ENCODE measurements at places on chromosomes 5 and 9.

- no peak for DNase-seq
Observed at GRCh38 chr5:36638056-36638455, 31.6 kb downstream of the SLC1A3 start.

- DNase-seq, result no peak
Observed at GRCh38 chr5:142320430-142320738, 4.4 kb downstream of the SPRY4 start.

- no peak for DNase-seq
Observed at GRCh38 chr5:7910738-7911428, 41.9 kb downstream of the MTRR start.

GRCh38 chr9:121326130-121326838, 43.8 kb downstream of the STOM start:
- DNase-seq, result no peak

- no peak for DNase-seq
Observed at GRCh38 chr9:127305838-127306226, 41.3 kb downstream of the GARNL3 start.

DNA sequence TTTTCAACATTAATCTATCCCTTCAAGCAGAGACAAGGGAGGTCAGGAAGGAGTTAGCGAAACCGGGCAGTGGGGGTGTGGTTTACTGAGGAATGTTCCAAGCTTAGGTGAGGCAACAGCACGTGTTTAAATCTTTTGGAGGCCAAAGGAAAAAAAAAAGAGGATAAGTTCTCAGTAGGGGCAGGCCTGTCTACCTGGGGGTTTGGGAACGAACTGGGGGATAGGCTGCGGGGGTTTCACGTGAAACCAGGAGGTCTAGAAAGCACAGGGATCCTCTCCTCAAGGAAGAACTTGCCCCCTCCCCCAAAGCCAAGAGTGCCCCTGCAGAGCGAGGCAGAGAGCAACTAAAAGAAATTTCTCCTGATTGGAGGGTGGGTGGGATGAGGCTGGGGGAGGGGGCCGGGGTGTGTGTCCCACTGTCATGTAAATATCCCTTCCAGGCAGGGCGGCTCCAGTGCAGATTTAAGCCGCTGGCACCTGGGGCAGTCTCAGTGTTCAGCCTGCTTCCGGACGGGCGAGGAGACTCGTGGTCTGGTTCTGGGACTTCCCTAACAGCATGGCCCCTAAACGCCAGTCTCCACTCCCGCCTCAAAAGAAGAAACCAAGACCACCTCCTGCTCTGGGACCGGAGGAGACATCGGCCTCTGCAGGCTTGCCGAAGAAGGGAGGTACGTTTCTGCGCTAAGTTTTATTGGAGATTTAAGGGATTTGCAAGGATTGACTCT, 5.5 kb upstream of the SET start:
- peak; percentile 63 for DNase-seq

DNA sequence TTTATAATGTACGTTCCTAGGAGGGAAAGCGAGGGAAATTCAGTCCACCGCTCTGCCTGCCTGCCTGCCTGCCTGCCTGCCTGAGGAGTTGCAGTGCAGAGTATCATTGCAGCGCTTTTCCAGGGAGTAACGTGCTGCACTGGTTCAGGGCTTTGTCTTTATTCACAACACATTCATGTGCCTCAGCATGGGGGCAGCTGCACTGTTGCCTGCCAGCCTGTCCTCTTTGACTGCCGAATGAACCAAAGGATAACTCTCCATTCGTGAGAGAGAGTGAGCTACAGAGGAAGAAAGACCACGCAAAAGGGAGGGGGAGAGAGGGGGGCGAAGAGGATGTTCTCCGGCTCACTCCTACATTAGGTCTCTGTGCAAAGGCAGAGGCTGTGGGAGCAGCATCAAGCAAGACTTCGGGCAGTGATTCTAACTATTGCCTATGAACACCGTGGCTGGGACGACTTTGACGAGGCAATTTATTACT, 791.2 kb downstream of the MAT2B start:
- DNase-seq, result no peak

DNA sequence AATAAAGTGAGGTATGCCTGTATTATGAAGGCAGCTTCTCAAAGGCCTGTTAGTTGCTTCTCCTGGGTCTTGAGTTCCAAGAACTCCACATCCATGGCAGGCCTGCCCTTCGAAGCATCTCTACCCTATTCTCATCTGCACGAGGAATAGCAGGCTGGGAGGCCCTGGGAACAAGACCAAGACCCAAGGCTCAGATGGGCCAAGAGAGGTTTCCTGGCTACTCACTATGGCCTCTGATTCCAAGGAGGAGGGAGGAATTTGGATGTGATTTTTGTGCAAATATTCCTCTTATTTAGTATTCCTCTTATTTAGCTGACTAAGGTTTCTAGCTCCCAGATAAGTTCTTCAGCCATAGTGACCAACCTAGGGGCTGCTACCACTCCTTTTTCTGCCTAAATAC, 151.3 kb downstream of the SAXO1 start:
- DNase-seq, result no peak

DNA sequence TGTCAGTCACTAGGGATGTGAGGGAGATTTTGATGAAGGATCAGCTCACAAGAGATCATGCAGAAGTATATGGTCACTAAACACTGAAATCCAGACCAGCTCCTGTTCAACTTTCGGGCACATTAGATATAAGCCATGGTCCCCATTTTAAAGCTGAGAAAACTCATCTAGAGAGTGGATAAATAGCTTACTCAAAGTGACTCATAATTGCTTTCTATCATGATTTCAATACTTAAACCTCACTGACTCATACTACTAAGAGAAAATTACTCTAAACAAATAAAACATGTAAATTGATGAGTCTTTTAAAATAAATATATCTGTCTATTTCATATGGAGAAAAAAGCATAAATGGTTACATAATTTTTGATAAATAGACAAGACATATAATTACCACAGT, 567.7 kb downstream of the TLR4 start:
- no peak for DNase-seq

GRCh38 chr9:109497226-109498153, 617 bp downstream of the PTPN3 start:
- DNase-seq, result no peak

DNA sequence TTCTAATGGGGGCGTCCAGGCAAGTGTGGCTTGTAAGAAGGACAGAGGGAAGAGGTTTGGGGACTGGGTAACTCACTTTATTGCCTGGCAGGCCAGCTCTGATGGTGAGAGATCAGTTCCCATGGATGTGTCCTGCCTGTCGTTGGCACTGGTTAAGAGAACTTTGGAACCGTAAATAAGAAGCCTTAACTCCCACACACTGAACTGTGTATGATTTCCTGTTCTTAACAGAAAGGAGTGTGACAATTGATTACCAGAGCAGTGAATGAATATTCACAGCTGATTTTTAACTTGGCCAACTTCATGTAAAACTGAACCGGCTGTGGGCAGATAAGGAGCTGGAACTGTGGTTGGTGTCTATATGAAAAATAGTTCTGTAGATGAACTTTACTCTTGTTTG, 63.2 kb downstream of the MEGF10 start:
- DNase-seq, result peak; percentile 0

DNA sequence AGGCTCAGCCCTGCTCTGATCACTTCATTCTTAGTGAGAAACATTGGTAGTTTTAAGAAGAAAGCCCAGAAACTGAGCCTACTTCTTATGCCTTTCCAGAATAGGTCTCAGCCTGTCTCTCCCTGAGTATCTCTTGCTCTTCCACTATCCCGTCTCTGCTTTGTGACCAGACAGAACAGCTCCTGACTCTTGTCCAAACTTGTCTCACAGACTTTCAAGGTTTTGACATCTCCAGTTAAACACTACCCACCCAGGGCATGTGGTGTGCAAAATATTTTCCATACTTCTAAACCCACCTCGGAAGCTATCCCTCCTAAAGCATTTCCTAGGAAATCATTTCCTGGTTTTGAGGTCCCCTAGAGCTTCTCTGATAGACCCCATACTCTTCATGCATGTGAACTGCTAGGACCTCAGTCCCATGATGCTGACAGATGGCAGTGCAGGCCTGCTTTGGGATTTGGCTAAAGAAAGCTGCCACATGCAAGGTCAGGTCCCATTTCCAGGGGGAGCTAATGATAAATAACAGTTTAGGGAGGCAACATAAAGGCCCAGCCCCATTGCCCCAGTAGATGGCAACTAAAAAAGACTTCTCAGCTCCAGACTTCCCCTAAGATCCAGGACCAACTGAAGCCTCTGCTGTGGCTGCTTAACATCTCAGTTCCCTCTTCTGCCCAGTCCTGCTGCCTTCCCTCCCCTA, 211.5 kb downstream of the MED10 start:
- no peak for DNase-seq

GRCh38 chr9:84374516-84374915, 34.0 kb upstream of the SLC28A3 start:
- DNase-seq, result peak; percentile 36

DNA sequence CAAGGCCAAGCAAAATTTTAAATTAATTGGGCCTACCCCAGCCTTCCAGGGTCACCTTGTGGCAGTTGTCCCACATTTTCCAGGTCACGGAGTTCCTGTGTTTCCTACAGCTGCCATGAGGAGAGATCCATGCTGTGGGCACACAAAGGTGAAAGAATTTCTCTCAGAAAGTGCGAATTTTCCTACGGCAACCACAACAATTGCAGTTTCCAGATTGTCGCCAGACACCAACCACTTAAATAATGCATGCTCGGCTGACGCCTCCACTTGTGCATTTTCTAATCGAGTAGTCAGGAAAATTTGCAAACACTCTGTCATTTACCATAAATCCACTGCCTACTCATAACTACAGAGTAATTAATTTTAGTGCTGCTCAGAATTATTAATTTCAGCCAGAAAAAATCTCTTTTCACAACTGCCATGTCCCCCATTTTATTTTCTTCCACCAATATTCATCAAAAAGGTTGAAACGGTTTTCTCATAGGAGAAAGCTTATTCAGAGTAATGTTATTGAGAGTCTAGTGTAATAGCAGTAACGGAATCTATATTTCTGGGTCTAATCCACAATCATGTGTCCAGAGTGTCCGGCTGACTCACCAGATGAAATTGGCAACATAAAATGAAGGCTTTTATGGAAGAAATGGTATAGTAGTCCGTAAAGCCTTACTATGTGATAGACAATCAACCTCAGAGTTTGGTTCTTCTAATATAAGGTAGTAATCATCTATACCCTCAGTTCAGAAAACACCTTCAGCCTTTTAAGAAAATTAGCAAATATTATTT, 389.8 kb downstream of the NR2F1-AS1 start:
- no peak for DNase-seq

DNA sequence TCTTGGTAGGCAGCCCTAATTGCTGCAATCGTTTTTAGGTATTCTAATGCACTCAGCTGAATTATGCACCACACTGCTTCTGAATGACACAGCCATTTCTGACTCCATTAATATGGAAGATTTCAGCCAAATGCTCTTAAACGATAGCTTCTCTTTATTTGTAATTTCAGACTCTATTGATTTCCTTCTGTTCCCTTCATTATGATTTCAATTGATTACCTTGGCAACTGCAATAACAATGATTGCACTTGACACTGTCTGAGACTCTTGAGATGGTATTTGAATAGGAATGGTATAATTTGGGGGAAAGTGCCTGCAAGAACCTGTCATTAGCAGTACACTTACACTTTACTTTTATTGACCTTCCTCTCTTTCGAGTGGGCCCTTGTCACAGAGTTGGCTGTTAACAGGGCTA, 296.1 kb upstream of the DMAC1 start:
- no peak for DNase-seq

GRCh38 chr5:164188733-164189148, 683.3 kb downstream of the MAT2B start:
- DNase-seq, result no peak

DNA sequence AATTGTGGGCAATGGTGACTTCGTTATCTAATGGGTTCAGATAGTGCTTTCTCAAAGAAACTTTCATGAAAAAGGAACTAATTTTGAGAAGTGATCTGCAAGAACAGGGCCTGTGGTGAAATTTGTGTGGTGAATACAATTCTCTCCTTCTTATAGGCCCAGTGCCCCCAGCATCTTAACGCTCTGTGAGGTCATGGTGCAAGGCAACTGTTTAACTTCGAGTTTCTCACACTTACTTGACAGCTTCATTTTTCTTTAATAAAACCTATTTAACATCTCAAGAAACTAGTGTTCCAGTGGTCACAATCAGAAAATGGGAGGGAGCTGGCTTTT, 69.2 kb downstream of the FAM114A2 start:
- DNase-seq, result peak; percentile 79

GRCh38 chr9:137429974-137430722, 7.0 kb downstream of the NOXA1 start:
- peak; percentile 35 for DNase-seq

- DNase-seq, result no peak
Observed at GRCh38 chr5:10768328-10768899, 7.4 kb upstream of the DAP start.

- DNase-seq, result no peak
Observed at GRCh38 chr5:9545136-9545991, 511 bp downstream of the SEMA5A start.

- peak; percentile 42 for DNase-seq
Observed at GRCh38 chr9:35110327-35110761, 5.3 kb downstream of the ATOSB start.

DNA sequence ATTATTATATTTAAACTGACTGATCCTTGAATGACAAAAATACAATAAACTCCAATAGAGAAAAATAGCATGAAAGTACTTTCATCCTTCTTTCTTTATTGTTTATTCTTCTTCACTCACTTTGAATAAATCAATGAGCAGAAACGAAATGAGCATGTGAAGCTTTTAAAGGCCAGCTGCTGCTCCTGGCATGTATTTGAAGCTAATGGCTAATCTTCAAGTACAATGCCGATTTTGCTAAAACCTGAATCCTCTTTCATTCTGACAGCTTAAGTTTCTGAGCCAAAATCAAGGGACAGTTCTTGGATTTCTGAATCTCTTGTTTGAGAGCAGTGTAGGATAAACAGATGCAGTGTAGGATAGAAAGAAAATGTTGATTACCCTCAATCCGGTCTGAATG, 237.3 kb downstream of the CDH10 start:
- no peak for DNase-seq

DNA sequence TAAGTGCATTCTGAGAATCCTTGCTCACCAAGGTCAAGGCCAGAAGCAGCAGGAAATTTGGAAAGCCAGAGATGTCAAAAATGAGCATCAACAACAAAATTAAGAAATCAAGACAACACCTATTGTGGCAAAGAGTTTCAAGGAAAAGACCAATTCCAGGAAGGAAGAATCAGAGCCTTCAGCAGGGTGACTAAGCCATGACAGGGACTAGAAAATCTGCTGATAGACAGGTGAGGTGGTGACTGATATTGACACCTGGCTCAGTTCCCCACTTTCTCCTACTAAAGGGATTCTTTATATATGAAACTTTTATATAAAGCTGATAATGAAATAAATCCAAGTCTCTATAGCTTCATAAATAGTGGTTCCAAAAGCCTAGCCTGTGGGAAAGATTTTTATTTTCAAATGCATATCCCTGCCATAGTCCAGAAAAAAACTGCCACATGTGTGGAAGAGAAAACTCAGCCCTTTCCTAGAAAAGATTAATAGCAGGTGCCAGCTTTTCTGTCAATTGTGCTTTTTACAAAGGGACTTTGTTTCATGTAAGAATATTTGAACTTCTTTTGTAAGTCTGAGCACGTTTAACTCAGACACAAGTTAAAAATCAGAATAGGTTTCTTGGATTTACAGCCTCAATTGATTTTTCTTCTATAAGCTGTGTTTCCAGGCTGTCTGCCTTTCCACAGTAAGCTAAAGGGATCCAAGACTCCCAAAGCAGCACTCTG, 81.1 kb upstream of the GRAMD2B start:
- DNase-seq, result no peak

- no peak for DNase-seq
Observed at GRCh38 chr9:137454145-137454596, 5.0 kb downstream of the NSMF start.

Measured in OCI-M1 (cell line).